ENCODE measurements at places on chromosomes 7 and 10.

DNA sequence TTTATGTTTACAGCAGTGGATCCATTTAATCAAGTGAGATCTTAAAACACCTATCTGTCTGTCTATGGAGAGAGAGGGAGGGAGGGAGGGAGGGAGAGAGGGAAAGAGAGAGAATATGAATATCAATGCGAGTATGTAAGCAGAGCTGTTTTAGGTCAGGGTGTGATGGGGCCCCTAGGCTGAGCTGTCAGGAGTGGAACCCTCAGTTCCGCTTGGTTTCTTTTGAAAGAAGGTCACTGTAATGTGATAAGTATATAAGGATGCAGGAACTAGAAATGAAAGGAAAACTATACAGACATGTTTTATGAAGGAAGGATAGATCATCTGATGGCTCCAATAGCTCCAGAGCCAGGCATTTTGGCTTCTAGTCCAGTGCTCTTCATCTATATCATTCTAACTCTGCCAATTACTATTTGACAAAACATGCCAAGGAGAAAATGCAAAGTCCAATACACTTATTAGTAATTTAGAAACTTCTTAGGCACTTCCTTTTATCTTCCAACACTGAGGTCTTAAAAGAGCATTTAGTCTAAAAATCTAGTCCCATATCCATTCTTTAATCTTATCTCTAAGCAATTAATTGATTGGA is 70.3 kb downstream of the NRCAM start:
- DNase-seq, result no peak

DNA sequence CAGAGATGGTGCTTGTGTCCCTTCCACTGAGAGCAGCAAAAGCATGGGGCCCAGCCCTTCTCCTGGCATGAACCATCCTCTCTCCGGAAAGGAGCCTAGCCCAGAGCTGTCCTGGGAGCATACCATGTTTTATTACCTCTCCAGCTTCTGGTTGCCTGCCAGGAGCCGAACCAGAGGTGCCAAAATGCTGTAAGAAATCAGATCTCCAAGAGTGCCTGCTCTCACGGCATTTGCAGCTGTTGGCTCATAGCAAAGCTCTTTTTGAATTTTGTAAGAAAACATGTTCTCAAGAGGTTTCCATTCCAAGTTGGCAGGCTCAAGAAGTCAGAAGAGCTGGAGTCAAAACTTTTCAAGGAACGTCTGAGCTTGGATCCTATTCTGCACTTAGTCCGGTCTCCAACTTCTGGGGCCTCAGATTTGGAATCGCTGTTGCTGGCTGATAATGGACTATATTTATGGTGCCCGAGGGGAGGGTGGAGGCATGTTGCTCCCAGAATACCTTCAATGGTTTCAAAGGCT is 211.7 kb upstream of the MKI67 start:
- no peak for DNase-seq

DNA sequence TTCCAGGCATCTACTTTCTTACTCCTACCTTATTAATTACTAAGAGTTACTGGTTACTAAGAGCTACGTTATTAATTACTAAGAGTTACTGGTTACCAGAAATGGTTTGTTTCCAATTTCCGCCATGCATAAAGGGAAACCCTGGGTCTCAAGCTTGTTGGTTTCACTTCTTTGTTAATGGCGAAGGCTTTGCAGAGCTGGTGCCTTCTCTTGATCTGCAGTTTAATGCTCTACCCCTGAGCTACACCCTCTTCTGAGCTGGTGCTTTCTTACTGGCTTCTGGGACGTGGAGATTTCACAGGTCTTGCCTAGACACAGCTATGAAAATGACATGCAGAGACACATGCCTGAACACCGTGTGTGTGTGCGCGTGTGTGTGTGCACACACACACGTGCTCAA is 560 bp downstream of the CPA4 start:
- DNase-seq, result no peak

DNA sequence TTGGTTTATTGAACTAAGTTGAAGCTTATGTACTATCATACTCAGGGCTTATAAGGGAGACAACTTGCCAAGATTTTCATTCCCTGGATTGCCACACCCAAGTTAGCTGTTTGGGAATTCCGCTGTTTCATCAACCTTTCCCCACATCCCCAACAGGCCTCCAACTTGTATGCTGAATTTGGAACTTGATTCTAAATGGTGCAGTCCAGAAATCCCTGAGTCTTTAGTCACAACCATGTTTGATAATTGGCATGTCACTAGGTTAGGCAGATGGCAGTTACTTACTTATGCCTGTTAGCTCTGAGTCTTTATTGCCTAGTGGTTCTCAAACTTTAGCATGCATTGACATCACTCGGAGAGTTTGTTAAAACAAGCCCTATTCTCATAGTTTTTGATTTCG is 135.4 kb upstream of the PRPS1L1 start:
- DNase-seq, result no peak

DNA sequence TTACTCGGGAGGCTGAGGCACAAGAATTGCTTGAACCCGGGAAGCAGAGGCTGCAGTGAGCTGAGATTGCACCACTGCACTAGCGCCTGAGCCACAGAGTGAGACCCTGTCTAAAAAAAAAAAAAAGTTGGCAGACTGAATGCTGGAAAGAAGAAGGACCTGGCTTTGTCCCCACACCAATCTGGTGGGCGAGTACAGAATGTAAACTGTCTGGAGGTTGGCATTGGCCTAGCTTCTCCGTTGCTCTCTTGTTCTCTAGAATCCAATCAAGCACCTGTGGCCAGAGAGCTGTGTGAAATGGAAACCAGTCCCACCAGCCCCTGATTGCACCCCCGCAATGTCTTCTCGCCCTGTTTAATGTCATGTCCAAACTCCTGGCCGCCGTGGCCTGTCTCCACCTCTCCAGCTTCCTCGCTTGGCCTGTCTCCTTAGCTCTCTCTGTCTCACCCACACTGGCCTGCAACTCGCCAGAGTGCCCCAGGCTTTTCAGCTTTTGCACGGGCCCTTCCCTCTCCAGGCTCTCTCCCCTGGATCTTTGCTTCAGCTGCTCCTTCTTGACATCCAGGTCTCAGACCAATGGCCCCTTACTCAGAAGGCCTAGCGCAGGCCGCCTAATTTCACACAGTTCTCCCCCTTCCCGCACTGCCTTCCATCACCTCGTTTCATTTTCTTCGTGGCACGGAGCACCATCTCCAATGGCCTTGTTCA is 670 bp upstream of the AGK start:
- DNase-seq, result peak; percentile 6

DNA sequence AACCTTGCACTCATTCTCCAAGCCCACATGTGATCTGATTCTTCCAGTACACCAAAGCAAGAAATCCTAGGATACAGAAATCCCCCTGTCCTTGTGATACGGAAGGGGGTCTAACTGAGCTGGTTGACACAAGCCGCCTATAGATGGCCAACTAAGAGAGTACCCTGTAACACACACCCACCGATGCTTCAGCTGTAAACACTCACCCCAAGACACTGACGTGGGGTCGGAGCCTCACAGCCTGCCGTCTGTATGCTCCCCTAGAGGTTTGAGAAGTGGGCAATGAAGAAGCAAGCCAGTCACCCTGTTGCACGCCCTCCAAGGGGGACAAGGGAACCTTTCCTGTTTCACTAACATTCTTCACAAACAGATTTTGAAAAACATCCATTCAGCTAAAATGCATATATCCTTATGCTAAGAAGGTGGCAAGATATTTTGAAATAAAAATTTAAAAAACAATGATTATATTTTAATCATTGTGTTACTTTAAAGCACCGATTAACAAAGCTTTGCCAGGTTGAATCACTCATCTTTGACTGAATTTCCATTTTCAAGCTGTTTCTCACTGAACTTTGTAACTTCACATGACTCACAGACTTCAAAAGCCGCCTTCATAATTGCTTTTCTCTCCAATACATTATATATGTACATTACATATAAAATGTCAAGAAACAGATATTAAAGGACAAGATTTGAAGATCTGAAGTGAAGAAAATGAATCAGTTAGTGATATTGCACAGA is 329.3 kb downstream of the ARL4A start:
- DNase-seq, result no peak

DNA sequence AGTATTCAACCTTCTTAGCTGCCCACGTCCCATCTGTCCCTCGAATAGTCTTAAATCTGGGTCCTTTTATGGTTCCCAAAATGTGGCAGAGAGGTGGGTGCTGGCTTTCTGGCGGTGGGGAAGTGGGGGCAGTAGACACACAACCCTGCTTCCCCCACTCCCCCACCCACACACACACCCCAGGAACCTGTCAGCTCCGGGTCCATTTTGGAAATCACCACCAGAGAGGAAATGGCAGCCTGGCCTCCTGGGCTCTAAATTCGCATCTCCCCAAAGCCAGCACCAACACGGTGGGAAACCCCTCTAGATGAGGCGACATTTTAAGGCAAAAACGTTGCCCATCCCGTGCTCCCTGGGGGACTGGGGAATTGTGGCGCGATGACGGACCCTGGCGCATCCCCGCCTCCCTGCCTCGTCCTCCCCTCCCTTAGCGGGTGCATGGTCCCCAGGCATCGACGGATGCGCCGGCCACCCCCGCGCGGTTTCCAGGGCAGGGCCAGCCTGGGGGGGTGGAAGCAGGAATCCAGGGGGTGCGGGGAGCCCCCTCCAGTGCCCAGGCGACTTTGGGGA is 702 bp downstream of the TMEM130 start:
- no peak for DNase-seq

- DNase-seq, result no peak
Measured at GRCh38 chr7:151340794-151341356, 737 bp upstream of the NUB1 start.

DNA sequence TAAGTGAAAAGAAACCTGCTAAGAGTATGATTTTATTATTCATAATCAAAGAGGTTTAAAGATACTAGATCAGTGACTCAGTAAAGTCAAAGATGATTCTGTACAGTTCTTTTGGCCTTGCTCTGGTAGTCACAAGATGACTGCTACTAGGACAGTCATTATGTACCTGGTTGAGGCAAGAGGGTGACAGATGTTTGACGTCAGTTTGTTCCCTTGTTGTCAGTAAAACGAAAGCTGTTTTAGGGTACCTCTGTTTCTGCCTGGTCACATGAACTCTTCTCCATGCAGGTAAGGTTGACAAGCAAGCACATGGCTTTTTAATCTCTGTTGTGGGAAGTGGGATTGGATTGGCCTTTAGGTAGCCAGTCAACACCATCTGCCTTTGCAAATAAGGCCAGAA is 308.0 kb downstream of the EXOC4 start:
- no peak for DNase-seq

- no peak for DNase-seq
Measured at GRCh38 chr10:26410356-26410755, 27.8 kb upstream of the APBB1IP start.

DNA sequence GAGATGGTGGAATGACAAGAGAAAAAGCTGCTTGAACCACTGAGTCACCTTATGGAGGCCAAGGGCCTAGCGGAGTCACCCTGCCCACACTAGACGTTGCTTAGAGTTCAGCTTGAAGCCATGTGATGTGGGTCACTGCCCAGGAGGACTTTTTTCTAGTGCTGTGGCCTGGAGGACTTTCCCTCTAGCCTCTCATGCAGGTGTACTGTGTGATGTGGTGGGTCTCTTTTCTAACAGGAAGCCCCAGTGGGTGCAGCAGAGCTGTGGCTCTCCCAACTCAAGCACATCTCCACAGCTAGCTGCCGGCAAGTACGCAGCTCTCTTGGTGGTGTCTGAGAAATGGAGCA is 13.6 kb downstream of the POR start:
- peak; percentile 83 for DNase-seq

GRCh38 chr7:7702826-7703225 is 15.6 kb downstream of the RPA3 start:
- no peak for DNase-seq

- DNase-seq, result no peak
Measured at GRCh38 chr10:35784751-35785150, 142.7 kb upstream of the FZD8 start.

DNA sequence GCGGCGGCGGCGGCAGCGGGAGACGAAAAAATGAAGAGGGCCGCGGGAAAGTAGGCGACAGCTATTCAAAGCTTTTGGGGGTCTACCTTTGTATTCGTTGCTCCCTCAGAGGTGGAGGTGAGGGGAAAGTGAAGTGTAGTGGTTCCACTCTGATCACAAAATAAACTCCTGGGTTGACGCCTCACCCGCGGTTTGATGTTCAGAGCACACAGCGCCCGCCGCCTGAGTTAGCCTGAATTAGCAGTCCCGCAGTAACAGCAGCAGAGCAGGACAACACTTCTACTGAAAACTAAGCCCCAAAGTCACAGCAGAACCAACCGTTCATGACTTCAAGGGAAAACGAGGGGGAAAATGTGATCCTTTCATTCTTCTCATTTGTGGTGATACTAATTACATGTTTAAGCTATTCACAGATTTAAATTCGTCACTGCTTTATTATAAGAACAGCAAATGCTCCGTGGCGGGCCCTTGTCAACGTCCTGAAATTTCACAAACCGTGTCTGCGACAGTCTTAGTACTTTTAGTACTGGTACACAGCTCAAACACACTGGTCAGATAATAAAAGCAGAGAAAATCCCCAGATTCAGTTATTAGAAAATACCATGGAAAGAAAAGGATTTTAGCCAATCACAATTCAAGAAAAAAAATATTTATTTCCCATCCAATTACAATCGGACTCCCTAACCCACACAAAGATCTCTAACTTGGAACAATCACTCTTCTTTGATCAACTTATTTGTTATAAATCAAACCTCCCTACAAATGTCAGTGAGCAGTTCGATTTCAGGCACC is 563 bp upstream of the JMJD1C start:
- DNase-seq, result no peak

DNA sequence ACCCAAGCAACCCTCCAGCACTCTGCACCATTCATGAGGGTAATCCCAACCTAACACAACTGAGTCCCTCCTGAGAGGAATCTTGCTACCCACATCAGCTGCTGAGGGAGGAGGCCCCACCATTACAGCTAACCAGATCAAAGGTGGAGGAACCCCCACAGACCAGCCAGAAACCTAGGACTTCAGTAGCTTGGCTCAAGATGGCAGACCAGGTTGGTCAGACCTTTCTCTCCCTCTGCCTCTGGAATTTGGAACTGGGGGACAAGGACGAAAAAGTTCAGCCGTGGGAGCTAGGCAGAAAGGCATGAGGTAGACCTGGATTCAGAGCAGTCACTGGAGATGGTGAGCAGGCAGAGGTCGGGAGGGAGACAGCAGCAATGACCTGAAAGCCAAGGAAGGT is 101.3 kb upstream of the CACUL1 start:
- DNase-seq, result no peak

- DNase-seq, result no peak
Measured at GRCh38 chr10:25441270-25441669, 266.5 kb downstream of the GPR158 start.

GRCh38 chr10:33070101-33070500 is 112.1 kb upstream of the ITGB1 start:
- DNase-seq, result no peak

- DNase-seq, result no peak
Measured at GRCh38 chr10:72821606-72822005, 71.9 kb upstream of the OIT3 start.

GRCh38 chr7:91557789-91558404 is 293.7 kb downstream of the FZD1 start:
- no peak for DNase-seq

DNA sequence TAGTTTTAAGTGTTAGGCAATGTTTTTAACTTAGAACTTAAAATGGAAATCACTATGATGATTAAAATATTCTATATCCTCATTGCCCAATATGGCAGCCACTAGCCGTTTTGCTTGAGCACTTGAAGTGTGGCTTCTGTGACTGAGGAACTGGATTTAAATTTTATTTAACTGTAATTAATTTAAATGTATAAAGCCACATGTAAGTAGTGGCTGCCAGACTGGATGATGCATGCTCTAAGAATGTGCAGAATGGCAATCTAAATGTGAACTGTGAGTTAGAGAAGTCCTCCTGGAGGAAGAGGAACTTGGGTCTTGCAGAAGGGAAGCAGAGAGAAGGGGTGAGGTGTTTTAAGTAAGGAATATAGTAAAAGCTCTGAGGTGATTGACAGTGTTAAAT is 451.4 kb downstream of the SUGCT start:
- no peak for DNase-seq
